ENCODE measurements at places on chromosomes 7 and 10. TPM values are rescaled to one million over a fixed set of nuclear protein-coding genes. Genes with fewer than 3 reads are reported as not detected.

DNA sequence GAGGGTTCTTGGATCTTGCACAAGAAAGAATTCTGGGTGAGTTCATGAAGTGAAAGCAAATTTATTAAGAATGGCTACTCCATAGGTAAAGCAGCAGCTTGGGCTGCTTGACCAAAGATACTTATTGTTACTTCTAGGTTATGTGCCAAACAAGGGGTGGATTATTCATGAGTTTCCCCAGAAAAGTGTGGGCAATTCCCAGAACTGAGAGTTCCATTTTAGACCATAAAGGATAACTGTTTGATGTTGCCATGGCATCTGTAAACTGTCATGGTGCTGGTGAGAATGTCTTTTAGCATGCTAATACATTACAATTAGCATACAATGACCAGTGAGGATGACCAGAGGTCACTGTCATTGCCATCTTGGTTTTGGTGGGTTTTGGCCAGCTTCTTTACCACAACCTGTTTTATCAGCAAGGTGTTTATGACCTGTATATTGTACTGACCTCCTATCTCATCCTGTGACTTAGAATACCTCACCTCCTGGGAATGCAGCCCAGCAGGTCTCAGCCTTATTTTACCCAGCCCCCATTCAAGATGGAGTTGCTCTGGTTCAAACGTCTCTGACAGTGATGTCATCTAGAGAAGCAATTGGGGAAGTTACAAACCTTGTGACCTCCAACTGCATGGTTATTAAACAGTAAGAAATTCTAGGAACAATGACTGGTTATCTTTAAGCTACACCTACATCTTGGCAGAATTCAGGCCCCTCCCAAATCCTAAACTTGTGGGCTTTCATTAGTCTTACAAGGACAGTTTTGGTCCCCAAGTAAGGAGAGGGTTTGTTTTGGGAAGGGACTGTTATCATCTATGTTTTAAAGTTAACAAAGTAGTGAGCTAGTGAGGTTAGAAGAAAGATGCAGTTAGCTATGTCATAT lies 48.0 kb upstream of the INHBA start:
- no peak for DNase-seq

GRCh38 chr7:47581438-47581803 lies 490 bp downstream of the TNS3 start:
- no peak for DNase-seq

DNA sequence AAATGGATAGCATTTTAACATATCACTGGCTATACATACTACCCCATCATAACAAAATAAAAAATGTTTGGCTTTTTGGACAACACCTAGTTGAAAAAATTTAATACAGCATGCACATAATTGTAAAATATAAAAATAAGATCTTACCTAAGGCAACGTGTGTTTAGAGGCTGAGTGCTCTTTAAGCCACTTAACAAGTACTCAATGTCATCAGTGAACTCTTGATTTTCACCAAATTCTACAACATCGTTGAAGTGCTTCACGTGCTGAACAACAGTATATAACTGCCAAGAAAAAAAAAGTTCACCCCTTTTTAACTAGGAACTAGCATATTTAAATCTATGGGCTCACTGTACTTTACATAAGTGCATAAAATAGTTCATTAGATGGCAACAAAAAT lies 49.5 kb downstream of the WAPL start:
- DNase-seq, result no peak

MRLN gene
- not detected for total RNA-seq
